Stimulated activated CD8-positive, alpha-beta memory T cell treated with anti-CD3 and anti-CD28 coated beads, Interleukin-7, amount 100 ng/mL, for 1 hour (primary cell): ENCODE measurements at places on chromosomes 3 and 15.

- no peak for DNase-seq
Observed at GRCh38 chr3:179942553-179943075, 94.1 kb downstream of the PEX5L start.

GRCh38 chr3:43915546-43915945 is 224.8 kb downstream of the ABHD5 start:
- no peak for DNase-seq

DNA sequence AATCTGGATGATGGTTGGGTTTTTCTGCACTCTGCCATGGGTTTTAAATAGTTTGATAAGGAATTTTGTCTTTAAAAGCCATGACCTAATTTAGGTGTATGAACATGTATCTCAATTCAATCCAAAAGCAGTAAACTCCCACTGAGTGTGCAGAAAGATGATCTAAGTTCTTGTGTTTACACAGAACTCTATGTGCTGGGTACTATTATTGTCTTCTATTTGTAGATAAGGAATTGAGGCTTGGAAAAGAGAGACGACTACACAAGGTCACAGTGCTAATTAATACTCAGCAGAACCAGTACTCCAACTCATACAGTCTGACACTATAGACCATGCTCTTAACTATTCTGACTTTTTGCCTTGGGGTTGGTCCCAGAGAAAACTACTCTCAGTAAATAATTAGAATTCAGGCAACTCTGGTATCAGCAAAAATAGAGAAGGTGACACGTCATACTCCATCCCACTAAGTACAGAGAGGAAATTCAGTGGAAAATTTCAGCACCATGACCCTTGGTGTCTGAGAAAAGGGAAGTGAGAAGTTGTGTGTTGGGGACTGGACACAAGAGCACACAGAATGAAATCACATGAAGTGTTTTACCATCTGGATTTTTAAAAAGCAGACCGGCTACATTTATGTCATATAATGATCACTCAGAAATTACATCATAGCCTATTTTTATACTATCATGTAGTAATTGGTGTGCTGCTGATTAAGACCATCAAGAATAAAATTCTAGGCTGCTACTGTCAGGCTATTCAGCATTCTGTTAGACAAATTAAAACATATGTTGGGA is 18.3 kb upstream of the MYH15 start:
- DNase-seq: no peak

DNA sequence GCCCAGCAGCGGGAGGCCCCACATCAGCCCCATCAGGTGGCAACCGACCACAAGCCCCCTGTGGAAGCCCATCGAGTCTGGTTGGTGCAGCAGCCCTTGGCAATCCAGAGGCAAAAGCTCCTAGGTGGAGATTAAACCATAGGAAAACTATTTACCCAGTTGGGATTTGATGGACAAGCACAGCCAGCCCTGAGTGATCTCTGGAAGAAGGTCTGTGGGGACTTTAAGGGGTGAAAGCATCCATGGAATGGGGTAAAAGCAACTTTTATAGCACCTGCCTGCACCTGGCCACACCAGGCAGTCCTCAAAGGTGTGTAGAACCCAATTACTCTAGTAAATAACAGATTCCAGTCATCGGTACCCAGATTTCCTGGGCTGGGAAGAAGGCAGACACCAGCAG is 206.3 kb downstream of the IGSF11 start:
- DNase-seq: no peak

DNA sequence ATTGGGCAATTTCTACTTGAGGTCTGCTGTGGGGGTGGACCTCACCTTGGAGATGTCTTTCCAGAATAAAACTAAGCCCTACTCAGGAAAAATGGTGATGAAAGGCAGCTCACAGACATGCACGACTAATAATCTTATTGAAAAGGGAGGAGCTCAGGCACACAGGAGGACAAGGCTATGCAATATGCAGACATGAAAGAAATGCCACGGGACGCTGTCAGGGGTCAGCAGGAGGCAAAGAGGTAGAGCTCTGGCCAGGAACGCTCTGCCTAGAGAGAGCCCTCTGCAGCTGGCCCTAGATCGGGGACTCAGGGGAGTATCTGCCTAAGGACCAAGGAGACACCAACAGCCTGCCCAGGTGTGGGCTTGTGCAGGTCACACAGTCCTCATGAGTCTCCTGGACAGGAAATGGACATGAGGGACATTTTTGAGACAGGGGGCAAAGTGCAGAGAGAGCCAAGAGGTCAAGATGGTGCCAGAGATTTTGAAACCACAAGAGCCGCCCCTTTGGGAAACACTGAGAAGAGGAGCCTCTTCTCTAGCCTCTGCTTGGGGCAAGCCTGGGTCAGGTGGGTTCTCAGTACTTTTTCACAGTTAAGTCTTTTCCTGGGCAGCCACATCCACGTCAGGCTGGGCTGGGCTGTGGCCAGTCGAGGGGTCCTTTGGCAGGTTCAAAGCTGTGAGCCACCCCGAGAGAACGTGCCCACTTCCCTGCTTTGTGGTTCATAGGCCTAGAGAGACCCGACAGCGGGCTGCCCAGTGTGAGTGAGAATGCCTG is 23.2 kb downstream of the EAF1 start:
- no peak for DNase-seq
